ENCODE measurements at places on chromosomes 11 and 22.

DNA sequence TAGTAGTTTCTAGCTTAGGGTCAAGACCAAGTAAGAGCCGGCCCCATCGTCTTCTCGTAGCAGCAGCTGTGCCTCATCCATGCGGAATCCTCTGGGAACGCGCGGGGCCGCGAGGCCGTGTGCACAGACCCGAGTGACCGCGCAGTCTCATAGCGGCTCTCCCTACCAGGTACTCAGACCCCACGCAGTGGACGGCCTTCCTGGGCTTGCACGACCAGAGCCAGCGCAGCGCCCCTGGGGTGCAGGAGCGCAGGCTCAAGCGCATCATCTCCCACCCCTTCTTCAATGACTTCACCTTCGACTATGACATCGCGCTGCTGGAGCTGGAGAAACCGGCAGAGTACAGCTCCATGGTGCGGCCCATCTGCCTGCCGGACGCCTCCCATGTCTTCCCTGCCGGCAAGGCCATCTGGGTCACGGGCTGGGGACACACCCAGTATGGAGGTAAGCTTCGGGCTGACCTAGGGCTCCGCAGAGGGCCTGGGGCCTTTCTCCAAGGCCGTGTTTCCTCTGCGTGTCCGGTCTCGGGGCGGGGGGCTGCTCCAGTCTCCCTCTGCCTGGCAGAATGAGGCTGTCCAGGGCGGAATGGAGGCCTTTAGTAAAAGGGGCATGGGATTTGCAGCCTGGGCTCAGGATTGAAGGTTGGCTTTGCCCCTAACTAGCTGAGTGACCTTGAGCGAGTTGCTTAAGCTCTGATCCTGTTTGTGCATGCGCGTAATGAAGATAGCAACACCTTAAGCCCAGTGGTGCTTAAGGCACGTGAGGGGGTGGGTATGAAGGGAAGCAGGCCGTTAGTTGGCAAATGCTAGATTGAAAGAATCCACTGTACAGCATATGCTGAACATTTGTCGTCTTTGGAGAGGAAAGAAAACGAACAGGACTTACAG is 48.9 kb downstream of the ST14 start:
- DNase-seq, result no peak

GRCh38 chr22:20652130-20652529 is 121.8 kb upstream of the SERPIND1 start:
- DNase-seq, result no peak

GRCh38 chr11:105763594-105763993 is 153.7 kb downstream of the GRIA4 start:
- DNase-seq, result no peak

- DNase-seq, result no peak
Observed at GRCh38 chr11:40291329-40291728, 1168.1 kb downstream of the LRRC4C start.

DNA sequence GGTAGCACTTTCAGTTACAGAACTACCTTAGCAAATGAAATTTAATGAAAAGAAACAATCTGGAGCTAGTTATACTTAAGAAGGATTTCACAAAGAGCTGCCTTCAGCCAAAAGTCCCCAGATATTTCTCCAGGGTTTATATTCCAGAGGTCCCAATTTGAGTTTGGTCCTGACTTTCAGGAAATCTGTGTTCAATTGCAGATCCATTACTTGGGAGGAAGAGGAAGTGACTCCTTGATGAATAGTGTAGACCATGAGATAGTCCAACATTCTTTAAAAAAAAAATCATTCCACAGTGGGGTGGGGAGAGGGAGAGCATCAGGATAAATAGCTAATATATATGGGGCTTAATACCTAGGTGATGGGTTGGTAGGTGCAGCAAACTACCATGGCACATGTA is 117.6 kb upstream of the ARHGAP20 start:
- DNase-seq, result no peak

- DNase-seq, result no peak
Observed at GRCh38 chr22:50694766-50695420, 22.3 kb downstream of the SHANK3 start.

GRCh38 chr11:130455483-130456127 is 7.2 kb downstream of the ADAMTS15 start:
- DNase-seq, result no peak

- peak; percentile 16 for DNase-seq
Observed at GRCh38 chr11:97140885-97141494, 751.2 kb downstream of the JRKL start.

- DNase-seq, result peak; percentile 60
Observed at GRCh38 chr11:33542921-33543320, 157.7 kb downstream of the C11orf91 start.

GRCh38 chr11:131099013-131099412 is 182.7 kb upstream of the SNX19 start:
- DNase-seq, result peak; percentile 5

DNA sequence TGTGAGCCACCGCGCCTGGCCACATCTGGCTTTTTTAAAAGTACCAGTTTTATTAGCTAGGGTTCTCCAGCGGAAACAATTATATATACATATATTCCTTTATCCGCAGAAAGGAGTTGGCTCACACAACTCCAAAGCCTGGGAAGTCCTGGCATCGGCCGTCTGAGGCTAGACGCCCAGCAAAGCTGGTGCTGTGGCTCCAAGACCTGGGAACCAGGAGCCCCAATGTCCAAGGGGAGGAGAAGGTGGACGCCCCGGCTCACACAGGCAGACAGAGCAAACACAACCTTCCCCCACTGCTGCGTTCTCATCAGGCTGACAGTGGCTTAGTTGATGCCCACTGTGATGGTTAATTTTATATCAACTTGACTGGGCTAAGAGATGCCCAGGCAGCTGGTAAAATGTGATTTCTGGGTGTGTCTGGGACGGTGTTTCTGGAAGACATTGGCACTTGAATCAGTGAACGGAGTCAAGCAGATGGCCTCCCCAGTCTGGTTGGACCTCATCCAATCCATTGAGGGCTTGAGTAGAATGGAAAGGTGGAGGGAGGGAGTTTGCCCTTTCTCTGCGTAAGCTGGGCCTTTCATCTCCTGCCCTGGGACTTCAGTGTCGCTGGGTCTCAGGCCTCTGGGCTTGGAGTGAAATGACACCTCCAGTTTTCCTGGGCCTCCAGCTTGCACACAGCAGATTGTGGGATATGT is 904.4 kb downstream of the BRD1 start:
- DNase-seq, result no peak

GRCh38 chr11:126718276-126718675 is 282.3 kb downstream of the KIRREL3 start:
- DNase-seq, result peak; percentile 62

DNA sequence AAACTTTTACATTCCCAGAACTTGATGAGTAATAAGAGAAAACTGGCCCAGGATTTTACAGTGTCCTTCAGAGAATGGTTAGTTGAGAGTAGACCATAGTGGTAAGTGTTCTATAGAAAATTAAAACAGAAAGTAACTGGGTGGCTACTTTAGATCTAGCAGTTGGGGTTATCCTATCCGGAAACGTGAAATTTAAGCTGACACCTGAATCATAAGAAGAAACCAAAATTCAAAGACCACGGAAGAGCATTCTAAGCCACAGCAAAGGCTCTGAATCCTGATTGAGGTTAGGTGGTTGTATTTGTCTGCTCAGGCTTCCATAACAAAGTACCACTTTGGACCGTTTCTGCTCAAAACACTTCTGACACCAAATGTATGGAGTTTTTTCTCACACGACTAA is 34.0 kb downstream of the TTC17 start:
- DNase-seq, result no peak

- no peak for DNase-seq
Observed at GRCh38 chr22:33518405-33518804, 401.9 kb downstream of the LARGE1 start.

GRCh38 chr11:62081378-62082291 is 42.2 kb upstream of the INCENP start:
- DNase-seq, result peak; percentile 61

DNA sequence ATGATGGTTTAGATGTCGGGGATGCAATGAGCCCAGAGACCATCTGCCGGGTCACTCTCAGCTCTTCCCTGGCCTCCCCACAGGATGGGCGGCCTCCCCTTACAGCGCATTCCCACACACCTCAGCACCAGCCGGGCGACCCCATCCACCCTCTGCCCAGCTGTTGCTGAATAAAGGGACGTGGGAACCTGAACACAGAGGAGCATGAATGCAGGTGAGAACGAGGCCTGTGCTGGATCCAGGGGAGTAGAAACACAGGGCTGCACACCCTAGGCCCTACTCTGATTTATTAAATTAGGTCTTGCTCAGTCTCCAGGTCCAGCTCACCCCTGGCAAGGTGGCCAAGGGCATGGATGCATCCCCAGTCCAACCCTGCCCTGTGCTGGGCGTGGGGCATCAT is 180.5 kb downstream of the CTTN start:
- no peak for DNase-seq

- peak; percentile 33 for DNase-seq
Observed at GRCh38 chr11:31808721-31809540, 2.2 kb downstream of the PAX6 start.

DNA sequence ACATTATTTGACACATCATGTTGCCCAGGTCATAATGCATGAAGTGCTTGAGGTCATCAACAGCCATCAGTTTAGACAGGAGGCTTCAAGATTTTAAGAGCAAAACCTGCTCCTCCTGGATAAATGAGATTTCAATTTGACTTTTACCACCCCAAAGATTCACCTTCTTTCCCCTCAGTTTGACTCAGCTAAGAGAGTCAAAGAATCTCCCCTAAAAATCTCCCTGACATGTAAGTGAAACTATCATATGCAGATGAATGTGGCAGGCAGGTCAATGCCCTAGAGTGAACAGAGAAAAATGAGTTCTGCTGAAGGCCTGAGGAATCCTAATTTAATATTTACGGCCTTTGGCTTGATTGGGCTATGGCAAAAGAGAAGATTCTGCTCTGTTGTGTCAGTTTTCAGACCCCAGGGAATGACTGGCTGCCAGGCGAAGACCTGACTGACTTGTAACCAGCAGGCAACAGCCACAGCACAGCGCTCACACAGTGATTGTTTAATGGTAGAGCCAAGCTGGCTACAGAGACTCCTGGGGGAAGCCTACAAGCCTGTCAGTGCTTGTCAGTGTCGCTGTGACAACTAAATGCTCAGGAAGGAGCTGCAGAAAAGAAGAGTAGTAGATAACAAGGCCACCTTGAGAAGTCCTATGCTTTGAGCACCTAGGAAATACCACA is 491.2 kb upstream of the LRRC4C start:
- DNase-seq, result no peak

- no peak for DNase-seq
Observed at GRCh38 chr11:64809781-64810241, 540 bp downstream of the MEN1 start.
